NCI-H1417 treated with DMSO at 0.1 percent for 48 hours (cell line): ENCODE measurements at places on chromosomes 11 and 22.

DNA sequence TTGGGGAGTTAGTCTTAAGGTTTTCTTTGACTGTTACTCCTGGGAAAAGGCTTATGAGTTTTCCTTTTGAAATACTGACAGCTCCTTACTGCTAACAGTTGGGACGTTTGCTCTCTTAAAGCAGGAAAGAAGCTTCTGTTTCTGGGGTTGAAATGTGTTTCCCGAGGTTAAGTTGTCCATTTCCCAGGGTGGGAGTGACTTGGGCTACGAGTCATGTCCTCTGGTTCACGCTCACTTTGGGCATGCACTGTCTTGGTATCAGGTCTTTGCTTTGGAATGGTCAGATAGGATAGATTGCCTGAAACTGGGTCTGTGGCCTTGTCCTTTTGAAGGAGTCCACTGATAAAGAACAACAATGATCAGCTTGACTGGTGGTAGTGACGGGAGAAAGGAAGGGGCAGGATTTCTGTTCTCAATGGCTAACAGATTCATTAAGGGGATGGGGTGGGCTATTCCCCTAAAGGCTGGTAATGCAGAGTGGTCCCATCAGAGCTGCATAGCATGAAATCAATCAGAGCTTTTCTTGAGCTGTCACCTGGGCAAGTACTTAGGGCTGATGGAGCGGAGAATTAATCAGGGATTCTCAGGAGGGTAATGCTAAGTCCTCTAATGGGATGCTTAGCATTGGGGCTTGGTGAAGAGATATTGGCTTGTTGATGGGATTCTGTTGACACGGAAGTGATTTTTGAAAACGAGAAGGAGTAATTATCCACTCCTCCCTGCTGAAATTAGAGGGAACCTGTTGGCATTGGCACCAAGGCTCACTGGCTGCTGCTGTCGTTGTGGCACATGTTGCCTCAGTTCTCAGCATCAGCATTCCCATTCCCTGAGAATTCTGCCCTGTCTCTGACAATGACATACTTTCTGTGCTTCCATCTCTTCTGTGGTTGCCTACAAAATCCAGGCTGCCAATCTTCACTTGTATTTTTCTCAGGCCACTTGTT lies 81.6 kb downstream of the TEAD1 start:
- DNase-seq: peak; percentile 74

DNA sequence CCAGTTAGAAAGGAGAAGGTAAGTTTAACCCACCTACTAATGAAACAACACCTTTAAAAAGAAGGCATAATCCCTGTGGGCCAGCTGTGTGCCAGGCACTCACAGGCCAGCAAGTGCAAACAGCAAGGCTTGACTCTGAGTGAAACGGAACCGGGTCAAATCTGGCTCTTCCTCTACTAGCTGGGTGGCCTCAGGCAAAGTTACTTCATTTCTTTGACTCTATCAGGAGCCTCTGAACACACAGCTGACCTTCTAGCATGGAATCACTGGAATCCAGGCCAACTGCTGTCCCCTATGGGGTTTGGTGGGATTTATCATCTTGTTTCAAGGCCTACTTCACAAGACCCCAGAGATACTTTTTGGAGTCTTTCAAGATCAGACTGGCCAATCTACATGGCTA lies 3.3 kb downstream of the RAB38 start:
- no peak for DNase-seq

DNA sequence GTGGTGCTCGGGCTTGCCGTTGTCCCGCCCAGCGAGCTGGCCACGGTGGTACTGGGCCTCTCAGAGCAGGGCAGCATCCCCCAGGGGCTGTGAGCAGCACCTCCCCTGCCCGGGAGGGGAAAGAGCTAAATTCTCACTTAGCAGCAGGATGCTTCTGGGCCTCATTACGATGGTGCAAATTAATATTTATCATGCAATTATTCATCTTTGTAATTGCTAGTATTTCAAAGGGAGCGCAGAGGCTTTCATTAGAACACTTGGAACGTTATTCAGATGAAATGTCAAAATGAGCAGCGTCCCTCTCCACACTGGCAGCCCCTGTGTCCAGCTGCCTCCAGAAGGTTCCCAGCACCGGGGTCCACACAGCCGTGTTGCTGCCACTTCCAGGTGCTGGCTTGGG lies 95.9 kb upstream of the PRR5 start:
- no peak for DNase-seq

DNA sequence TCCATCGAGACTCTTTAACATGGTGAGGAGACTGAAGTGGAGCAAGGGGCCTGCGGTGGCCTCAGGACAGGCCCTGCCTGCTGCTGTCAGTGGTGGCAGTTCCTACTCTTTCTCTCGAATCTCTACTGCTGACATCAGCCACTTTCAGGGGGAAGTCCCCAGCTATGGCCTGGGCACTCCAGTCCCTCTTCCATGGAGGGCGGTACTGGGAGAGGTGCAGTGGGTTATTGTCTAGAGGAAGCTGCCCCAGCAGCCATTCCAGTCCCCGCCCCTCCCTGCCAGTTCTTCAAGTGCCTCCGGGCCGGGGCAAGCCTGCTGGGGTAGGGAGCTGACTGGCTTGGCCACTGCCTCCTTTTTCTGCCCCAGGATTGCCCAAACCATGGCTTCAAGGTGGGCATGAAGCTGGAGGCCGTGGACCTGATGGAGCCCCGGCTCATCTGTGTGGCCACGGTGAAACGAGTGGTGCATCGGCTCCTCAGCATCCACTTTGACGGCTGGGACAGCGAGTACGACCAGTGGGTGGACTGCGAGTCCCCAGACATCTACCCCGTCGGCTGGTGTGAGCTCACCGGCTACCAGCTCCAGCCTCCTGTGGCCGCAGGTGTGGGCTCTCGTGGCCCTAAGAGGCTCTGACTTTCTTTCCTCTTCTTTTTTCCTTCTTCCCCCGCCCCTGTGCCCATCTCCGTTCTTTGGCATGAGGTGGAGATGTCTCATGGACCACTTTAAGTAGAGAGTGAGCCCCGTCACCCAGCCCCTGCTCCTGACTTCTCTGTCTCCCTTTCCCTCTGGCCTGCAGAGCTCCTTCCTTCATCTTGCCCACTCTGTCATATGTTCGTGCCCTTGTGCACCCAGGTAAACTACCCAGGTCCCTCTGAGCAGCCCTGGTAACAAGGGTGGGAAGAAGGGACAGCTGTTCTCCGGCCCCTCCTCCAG lies 13.7 kb downstream of the CHADL start:
- DNase-seq: no peak

GRCh38 chr11:134047586-134047999 lies 21.3 kb upstream of the JAM3 start:
- no peak for DNase-seq

GRCh38 chr11:118892514-118892913 lies 8.8 kb downstream of the CXCR5 start:
- peak; percentile 71 for DNase-seq

DNA sequence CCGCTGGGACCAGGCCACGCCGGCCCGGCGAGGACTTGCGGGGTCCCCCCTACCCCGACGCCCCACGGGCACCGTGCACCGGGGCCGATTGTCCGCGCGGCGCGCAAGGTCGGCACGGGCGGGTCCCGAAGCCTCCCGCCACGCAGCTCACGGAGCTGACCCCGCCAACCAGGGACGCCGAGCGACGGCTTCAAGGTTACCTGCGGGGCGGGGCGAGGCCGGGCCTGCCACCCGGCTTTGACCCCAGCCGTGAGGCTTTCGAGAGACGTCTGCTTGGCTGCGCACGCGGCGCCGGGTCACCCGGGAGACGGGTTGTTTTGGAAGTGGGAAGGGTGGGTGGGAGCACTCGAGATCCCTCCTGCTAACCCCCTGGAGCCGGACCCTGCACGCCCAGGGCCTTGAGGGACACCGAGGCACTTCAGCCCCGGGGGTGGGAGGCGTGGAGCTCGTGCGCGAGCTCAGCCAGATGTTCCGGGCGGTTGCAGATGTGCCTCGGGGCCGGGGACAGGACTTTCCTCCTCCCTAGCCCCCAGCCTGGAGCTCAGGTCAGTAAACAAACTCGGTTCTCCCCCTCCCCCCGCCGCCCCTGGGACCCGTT lies 3.2 kb upstream of the WNT11 start:
- DNase-seq: no peak

DNA sequence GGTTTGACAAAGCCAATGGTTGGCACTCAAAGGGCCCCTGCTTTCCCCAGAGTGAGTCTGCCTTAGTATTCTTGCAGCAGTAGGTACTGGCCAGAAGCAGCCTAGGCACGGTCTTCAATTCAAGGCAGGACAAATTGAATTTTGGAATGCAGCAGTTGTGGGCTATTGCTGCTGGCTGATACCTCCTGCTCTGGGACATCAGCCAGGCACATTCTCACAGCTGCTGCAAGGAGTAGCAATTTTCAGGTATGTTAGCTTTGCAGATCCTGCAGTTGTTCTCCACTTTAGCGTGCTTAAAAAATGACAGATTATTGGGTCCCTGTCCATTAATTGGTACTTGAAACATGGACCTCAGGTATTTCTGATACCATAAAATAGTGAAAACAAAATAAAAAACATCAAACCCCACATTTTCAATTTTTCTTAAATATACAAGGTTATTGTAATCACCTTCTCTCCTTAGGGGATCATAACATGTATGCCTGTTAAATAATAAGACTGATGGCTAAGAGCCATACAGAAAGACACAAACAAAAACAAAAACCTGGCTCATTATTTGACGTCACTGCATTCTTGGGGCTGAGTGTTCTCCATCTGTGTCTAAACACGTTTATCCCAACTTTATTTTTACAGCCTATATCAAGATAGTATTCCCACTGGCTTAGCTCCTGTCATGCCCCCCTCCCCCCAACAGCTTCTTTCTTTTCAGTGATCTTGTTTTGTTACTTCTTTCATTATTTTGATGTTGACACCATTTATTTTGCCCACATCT lies 85.1 kb upstream of the CARD18 start:
- no peak for DNase-seq

DNA sequence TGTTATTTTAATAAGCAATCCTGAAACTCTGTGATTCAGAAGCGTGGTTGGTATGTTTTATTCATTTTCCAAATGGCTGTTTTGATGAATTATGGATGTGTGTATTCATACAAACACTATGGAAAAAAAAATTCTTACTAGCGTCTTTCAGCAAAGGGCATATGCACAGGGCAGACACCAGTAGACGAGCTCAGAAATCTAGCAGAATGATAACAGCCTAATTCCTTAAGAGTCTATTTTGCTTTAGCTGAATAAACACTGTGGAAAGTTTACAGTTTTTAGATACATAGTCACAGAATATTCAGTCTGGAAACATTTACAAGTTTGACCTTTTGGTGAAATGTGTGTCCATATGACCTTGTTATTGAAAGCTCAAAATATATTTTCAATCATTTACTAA lies 418.8 kb upstream of the LUZP2 start:
- DNase-seq: no peak

DNA sequence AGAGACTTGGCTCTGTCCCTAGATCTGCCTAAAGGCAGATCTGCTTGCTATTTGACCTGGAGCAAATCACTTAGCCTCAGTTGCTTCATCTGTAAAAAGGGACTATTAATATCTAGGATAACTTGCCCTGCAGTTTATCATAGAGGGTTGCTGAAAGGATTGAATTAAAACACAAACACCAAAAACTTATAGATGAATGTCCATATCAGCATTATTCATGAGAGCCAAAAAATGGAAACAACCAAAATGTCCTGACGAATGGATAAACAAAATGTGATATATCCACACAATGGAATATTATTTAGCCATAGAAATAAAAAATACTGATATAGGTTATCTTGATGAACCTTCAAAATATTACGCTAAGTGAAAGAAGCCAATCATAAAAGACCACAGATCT lies 67.2 kb downstream of the USP35 start:
- DNase-seq: no peak

GRCh38 chr11:71335371-71335770 lies 83.0 kb upstream of the SHANK2 start:
- DNase-seq: no peak

DNA sequence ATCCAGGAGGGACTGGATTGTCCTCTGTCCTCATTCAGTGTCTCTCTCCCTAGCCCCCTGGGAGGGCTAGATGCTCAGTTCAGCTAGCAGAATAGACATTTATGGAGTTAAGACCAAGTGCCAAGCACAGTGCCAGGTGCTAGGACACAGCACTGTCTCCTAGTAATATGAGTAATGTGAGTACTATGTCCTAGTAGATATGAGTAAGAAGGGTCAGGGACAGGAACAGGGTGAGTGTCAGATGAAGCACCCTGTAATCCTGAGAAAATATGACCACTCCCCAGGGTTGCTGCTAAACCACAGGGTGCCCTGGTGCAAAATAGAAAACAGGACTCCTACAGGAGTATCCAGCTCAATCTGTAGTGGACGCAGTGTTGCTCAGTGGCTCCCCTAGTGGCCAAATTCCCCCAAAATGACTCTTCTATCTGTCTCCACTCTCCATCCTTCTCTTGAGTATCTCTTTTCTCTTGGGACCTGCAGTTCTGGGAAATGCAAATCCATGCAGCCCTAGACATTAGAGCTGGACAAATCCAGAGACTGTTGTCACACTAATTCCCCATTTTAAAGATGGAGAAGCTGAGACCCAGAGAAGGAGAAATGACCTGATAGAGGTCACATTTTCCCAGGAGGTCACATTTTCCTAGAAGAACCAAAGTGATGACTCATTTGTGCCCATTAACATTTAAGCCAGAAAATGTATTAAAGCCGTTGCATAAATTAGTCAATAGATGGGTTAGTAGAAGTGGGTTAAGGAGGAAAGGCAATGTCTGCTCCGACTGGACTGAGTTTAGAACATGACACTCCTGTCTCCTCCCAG lies 214.3 kb downstream of the NXPE2 start:
- DNase-seq: no peak

- no peak for DNase-seq
Observed at GRCh38 chr11:131522851-131523250, 152.4 kb downstream of the NTM start.

GRCh38 chr11:104873252-104873651 lies 25.0 kb downstream of the CASP12 start:
- DNase-seq: no peak
